ENCODE measurements at places on chromosomes 4 and X. TPM values are rescaled to one million over a fixed set of nuclear protein-coding genes. Genes with fewer than 3 reads are reported as not detected.
A peak's percentile ranks its signal among the peaks of the same experiment; 100 is the strongest.

DNA sequence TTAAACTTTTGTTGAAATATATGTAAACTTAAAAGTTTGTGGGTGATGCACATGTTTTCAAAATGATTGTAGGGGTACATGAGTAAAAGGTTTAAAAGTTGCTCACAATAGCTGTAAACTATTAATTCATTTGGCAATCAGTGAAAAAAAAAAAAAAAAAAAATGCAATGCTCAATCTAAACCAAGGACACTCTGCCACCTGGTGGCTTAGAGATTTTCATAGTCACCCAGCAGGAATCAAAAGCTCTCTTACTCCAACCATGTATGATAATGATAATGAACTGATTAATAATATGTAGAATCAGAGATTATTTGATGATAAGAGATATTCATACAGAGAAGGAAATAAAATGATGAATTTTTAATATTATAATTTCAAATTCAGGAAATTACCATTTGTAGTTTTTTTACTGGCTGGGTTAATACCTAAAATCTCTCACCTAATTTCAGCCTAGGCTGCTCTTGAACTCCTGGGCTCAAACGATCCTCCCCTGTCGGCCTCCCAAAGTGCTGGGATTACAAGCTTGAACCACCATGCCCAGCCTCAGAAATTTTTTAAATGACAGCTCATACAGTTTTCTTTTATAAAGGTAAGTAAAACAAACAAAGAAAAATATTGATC is 46.9 kb upstream of the SLC25A4 start:
- DNase-seq, result peak; percentile 58

DNA sequence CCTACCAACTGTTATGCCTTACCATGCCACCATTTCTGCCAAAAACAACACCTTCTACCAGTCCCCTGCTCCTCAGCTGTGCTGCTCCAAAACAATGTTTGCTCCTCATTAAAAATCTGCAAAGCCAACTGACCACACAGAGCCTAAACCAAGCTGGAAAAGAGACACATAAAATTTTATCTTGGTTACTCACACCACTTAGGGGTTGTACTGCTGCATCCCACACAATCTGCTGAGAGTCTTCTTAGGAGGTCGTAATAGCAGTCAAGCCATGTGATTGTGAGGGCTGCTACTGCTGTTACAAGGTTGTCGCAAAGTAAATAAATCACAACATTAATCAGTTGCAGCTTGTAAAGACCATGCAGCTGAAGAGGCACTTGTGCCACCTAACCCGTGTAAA is 607.4 kb upstream of the FAM241A start:
- DNase-seq, result no peak

DNA sequence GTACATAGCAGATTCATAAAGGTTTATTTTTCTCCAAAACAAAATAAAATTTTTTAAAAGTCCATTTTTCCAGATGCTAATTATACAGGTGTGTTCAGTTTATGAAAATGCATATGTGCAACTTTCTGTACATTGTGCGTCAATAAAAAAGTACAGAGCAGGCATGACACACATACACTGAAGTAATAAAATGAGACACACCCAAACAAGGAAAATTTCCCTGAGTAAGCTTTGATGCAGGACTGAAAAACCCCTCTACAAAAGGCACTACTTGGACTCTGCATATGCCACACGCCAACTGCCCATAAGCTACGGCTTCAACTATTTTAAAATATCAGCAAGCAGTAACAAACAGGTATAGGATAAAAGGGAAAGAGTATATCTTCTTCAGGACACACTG is 13.8 kb downstream of the ARAP2 start:
- no peak for DNase-seq

Gene IL9R
- total RNA-seq, result 0.44 TPM

Data from A673 (cell line).